ENCODE measurements at places on chromosomes 1 and 21.

DNA sequence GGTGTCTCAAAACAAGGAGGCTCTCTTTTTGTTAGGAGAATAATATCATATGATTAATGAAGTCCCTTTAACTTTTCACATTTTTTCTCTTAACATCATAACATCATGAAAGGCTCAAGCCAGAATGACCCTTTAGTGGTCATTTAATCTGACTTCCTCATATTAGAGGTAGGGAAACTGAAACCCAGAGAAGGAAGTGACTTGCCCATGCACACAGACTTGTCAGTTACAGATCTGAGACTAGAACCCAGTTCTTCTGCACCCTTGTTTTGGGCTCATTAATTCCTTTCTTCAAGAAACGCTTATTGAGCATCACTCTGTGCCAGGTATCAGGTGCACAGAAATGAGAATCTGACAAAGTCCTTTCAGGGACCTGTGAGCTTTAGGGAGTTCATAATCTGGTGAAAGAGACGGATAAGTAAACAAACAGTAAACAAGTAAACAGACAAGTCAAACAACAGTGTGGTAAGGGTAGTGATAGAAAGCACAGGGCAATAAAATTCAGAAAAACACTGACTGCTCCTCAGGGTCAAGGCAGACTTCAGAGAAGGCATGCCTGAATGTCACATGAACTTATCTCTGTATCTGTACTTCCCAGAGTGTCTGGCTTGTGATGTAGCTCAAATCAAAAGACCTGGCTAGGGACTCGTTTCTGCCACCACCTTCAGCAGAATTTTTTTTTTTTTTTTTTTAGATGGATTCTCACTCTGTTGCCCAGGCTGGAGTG is 38.3 kb upstream of the OSBPL9 start:
- no peak for DNase-seq

- DNase-seq, result no peak
These were observed 102.0 kb downstream of the CYYR1 start for GRCh38 chr21:26471099-26471471.

DNA sequence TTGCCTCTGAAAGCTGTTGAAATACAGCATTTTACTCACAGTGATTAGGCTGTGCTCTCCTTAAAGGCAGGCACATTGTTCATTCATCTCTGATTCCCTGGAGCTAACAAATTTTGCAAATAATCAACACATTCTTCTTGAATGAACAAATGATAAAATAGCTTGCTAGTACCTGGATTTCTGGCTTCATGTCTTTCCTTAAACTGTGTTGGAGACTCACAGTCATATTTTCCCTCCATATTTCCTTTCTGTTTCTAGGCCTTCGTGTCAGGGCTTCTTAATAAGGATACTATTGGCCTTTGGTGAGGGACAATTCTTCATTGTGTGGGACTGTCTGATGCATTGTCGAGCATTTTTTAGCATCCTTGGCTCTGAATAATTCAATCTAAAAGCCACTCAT is 9.7 kb downstream of the HSD11B1 start:
- no peak for DNase-seq

DNA sequence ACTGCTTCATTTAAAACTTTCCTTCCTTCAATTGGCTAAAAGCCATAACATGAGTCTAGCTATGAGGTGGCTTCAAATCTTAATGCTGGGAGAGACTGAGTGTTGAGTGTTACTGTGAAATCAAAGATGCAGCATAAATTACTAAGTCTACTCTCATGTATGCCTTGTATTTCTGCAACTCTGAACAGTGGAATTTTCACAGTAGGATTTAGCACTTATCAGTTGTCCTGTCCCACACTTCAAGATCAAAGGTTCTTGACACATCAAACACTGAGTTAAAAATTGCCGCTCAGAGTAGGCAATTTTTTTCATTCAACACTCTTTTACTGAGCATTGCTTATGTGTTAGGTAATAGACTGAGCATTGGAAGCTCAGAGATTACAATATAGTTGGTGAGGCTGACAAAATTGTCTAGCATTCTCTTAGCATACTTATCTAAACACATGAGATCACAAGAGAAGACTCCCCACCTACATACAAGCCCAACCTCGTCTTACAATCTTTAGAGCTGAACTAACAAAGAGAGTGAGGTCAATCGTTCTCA is 56.4 kb upstream of the ADORA3 start:
- DNase-seq, result no peak

DNA sequence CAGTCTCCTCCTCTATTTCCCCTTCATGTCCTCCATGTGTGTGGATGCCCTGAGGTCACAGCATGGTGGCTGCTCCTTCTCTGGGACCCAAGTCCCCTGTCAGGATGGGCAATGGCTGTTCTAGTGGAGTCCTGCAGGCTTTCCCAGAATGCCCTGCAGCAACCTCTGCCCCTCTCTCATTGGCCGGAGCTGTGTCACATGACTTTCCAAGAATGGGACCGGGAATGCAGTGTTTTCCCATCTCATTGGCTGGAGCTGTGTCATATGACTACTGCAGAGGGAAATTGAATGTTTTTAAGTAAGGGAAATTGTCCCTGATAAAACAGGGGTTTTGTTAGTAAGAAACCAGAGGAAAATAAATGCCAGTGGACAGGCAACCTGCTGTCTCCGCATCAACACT is 365.9 kb downstream of the PTPRU start:
- no peak for DNase-seq

DNA sequence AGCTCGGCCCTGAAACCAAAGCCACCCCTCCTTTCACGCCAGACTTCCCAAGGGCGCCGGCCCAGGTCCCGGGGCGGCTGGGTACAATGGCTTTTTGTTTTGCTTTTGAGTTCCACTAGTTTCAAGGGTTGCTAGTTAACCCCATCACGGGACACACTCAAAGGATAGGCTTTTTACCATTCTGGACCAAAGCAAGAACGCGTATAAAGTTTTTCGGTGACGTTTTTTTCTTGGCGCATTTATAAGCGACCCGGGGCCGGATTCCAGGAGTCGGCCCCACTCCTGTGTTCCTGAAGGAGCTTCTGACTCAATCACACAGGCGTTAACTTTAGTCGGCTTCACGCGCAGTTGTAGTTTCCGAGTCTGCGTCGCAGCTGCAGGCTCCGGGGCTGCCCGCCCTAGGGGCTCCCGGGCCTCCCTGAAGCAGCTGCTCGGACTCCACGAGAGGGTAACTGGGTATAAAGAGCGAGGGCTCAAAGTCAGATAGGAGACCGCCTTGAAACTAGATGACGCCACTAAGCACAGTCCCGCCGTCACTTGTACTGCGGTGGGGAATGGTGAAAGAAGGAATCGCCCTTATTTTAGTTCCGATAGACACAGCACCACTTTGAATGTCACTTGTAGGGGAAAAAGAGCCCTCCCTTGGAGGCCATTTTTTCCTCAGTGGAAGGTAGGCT is 707 bp upstream of the KLHL21 start:
- DNase-seq, result peak; percentile 87

DNA sequence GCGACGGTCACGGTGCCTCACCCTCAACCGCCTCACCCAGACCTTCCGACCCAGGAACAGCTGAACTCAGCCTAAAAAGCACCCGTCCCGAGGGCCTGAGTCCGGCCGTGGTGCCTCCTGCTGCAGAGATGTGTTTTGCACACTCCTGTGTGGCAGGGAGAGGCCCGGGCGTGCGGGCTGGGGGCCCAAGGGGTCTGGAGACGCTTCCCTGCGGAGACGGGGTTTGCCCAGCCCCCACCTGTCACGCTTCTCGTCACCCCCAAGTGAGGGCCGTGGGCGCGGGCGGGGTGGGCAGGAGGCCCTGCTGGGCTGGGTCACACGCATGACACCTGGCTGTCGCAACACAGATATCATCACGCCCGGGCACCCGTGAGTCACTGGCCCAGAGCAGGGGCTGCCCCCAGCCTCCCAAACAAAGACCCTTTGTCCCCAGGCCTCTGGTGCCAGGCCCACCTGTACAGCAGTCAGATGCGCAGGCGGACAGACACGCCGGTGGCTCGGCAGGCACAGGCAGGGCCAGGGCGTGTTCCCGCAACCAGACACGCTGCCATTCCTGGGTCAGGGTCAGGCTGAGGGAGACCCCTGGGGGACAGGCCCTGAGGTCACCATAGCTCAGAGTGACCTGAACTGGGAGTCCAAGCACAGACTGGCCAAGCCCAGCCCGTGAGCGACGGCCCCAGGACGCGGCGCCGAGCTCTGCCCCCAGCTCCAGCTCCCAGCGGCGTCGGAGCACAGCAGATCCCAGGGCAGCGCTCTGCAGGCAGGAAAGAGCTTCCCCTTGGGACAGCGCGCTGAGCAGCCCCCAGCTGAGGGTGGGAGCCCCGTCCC is 6.1 kb downstream of the B3GALT6 start:
- DNase-seq, result no peak

- no peak for DNase-seq
These were observed 54.0 kb upstream of the COL11A1 start for GRCh38 chr1:103162360-103162759.

DNA sequence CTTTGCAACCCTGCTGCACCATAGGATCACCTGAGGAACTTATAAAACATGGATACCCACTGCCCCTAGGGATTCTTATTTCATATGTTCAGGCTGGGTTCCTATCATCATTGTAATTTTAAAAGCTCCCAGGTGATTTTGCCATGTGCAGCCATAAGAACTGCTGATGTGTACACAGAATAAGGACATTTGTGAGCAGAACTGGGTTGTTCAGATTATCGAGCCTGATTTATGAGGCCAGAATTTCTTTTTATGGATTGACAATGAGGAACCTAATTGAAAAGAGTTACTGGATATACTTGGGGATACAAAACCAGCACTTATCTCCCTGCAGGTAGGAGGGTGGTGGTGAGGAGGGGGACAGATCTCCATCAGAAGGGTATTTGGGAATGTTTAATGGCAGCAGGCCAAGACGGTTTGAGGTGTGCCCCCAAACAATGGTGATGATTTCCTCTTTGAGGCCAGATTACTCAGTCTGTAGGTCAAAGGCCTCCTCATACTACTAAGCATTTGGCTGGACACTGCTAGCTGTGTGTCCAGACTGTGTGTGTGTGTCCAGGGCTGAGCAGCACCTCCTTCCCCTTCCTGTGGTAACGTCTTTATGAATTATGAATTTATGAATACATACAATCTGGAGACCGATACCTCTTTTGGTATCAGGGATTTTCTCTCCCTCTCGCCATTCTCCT is 18.9 kb downstream of the NOS1AP start:
- DNase-seq, result no peak

GRCh38 chr1:242187816-242188215 is 188.9 kb upstream of the MAP1LC3C start:
- DNase-seq, result no peak

DNA sequence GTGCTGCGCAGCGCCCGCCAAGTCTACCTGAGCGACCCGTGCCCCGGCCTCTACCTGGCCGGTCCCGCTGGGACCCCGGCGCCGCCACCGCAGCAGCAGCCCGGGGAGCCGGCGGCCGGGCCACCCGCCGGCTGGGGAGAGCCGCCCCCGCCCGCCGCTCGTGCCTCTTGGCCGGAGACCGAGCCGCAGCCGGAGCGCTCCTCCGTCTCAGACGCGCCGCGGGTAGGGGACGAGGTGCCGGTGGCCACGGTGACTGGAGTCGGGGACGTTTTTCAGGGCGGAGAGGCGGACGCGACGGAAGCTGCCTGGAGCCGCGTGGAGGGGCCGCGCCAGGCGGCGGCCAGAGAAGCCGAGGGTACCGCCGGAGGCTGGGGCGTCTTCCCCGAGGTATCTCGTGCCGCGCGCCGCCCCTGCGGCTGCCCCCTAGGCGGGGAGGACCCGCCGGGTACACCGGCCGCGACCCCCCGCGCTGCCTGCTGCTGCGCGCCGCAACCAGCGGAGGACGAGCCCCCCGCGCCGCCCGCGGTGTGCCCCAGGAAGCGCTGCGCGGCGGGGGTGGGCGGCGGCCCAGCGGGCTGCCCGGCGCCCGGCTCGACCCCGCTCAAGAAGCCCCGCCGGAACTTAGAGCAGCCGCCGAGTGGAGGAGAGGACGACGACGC is 646 bp downstream of the IER5 start:
- no peak for DNase-seq

DNA sequence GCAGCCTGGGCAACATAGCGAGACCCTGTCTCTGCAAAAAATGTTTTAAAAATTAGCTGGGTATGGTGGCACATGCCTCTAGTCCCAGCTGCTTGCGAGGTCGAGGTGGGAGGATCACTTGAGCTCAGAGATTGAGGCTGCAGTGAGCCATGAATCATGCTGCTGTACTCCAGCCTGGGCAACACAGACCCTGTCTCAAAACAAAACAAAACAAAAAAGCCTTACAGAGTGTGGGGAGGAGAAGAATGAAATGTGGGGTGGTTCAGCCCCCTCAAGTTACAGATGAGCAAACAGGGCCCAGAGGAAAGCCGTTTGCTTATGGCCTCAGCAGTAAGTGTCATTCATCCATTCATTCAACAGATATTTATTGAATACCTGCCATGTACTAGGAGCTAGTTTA is 40.7 kb downstream of the RPS6KA1 start:
- DNase-seq, result no peak

DNA sequence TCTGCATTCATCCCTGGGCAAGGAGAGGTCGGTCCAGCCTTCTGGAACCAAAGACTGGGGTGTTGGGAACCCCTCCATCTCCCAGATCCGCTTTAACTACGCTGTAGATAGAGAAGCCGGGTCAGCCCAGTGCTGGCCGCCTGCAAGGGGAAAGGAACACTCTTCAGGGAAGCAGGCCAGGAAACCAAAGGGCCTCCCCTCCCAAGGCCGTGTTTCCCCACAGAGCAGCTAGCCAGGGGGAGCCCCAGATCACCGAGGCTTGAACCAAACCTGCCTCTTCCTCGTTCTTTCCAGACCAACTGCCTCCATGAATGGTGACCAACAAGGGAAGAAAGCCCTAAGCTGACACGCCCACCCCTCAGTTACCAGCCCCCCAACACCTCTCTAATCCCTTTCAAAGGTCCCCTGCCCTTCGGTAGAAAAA is 1.2 kb upstream of the CHD5 start:
- DNase-seq, result no peak

- DNase-seq, result peak; percentile 53
These were observed 597 bp downstream of the PKN2 start for GRCh38 chr1:88684482-88685258.

DNA sequence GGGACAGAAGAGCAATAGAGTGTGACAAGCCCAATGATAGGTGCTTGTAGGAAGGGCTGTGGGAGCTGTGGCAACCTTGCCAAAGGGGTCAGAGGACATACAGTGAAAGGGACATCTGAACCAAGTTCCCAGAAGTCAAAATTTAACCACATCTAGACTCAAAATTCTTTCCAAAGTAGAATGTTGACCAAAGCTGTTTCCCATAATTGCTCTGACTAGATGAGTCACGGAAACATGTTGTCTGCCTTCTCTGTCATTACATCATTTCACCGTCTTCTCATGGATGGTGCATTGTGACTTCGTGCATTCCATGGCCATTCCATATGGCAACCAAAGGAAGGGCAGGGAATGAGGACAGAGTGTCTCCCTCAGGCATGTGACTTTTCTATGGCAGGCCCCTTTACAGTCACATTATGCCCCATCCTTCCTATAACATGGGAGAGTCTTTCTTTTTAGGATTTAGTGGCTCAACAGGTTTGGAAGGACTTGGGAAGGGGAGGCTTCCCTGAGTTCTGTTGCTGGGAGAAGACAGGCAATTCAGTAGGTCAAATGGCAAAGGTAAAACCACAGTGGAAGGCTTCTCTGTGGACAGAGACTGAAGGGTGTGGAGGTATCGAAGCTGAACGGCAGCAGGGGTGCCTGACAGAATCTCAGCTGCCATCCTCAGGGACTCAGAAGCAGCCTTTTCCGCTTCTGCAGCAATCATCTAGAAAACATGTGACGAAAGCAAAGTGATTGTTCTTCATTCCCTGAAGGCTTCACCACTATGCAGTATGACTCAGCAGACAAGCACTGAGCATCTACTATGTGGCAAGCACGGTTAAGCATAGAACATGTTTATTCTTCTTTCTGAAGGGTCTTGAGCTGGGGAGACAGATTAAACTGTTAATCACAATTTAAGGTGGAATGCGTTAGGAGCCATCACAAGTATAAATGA is 24.7 kb downstream of the NPHS2 start:
- no peak for DNase-seq

GRCh38 chr1:26744075-26744959 is 43.4 kb upstream of the PIGV start:
- DNase-seq, result peak; percentile 25

All from anterior cingulate cortex (tissue), 58 donors.